Epithelial cell of esophagus (primary cell): ENCODE measurements at places on chromosomes 16 and 17.
A peak's percentile ranks its signal among the peaks of the same experiment; 100 is the strongest.

DNA sequence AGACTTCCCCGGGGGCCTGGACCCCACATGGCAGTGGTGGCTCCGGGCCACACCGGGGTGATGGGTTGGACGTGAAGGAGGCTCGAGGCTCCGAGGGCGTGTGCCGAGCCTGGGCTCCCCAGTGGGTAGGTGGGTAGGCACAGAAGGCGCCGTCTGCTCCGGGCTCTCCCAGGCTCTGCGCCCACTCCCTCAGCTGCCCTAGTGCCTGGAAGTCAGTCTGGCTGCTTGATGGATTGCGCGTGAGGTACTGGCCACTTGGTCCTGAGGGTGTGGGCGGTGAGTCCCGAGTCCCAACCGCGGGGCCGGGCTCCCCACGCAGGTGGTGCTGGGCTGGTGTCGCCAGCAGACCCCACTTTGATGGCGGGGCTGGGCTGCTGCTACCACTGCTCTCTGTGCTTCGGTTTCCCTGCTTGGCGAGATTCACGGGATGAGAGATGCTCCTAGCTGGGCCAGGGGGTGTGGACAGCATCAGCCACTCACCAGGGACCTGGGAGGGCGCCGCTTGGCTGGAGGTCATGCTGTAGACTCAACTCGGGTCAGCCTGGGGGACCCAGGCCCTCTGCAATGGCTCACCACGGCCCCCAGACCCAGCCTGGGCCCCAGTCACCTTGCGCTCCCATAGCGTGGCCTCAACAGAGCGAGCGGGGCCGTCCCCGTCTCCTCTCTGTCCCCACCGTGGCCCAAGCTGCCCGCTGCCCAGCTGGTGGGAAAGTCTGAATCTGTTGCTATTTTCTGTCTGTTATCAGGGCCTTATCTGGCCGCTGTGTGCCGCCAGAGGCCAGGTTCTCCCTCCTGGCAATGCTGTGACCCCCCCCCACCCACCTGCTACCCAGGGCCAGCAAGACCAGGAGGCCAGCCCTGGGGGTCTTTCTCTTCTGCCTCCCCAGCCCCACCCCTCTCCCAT lies 26.1 kb downstream of the ZFPM1 start:
- DNase-seq, result no peak

DNA sequence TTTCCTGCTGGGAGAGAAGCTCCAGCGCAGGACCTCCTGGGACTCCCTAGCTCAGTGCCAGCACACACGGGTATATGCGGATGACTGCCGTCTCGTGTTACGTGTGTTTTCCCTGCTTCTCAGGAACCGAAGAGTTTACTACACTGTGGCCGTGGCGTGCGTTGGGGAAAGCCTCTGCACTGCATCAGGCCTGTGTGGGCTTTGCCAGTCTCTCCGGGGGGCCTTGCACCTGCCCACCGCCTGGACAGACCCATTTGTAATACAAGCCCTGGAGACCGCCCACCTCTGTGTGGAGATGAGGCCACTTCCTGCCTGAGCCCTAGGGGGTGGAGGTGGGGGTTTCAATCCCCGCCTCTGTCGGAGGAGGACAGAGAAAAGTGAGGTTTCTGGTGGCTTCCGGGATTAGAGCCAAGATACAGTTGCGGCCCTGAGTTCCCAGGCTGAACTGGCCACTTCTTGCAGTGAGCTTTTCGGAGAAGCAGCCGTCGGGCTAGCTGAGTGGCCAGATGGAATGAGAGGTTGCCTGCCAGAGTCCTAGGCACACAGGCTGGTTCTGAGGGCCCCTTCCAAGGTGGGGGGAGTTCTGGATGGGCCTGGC lies 43.4 kb upstream of the GSE1 start:
- no peak for DNase-seq

DNA sequence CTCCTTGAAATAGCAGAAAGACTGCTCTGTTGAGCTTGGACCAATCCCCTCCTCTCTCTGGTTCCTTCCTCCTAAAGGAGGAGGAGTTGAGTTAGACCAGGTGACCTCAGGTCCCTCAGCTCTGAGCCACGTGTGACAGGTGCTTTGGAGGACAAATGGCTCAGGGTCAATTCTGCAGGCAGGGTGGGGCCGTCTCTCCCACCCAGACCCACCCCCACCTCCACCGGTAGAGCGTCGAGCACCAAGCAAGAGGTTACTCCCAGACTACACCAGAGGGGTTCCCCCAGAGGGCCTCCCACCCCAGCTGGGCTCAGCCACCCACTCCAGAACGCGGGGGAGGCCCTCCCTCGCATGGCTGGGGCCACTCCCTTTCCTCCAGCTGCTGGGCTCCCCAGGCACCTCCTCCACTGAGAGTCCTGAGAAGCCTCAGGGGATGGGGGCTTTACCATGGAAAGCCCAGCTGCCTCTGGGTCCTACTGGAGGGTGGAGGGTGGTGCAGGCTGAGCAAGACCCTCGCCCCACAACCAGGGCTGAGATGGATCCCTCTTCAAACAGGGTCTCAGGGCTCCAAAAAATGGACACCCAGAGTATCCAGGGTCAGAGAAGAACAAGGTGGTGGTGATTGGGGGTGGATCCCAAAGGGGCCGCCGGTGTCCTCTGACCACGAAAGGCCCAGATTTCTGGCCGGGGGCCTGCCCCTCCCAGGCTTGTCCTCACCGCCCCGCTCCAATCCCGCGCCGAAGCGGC lies 7.6 kb downstream of the MYO1C start:
- peak; percentile 49 for DNase-seq

- DNase-seq, result no peak
Observed at GRCh38 chr17:63191610-63192009, 225.6 kb downstream of the TANC2 start.

- DNase-seq, result no peak
Observed at GRCh38 chr17:58326609-58327362, 1.8 kb downstream of the TSPOAP1 start.

GRCh38 chr16:49924078-49924477 lies 68.2 kb upstream of the ZNF423 start:
- DNase-seq, result no peak

DNA sequence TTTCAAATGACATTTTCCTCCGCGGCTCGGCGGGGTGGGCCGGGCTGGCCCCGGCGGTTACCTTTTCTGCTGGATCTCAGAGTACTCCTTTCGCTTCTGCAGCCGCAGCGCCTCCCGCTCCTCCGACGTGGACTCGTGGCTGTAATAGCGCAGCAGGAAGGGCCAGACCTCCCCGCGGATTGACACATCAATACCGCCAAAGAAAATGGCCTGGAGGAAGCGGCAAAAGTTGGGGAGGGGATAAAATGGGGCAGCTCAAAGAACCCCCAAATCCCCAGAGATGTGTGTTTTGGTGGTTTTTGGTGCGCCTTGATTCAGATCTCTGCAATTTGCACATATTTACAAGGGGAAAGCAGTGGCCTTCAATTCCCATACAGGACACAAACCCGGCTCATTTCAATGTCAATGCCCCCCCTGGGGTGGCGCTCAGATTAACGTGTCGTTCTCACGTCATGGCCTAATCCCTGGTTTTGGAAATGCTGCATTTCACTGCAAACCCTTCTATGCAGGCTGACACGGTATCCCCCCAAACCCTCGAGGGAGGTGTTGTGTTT lies 85.9 kb downstream of the TBC1D16 start:
- no peak for DNase-seq

DNA sequence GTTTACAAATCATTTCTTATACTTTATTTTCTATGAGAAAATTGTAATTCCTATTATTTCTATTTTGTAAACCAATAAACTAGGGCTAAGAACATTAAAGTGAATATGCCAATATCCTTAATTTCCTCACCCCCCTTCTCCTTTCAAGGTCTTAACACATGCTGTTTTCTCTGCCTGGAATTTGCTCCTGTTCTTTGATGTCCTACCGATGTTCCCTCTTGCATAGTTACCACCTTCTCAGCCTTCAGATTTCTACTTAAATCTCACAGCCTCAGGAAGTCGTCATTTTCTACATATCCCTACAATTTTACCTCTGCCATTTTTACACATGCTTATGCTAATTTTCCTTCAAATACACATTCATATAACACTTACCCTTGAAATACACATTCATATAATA lies 890.9 kb upstream of the CDH8 start:
- no peak for DNase-seq

DNA sequence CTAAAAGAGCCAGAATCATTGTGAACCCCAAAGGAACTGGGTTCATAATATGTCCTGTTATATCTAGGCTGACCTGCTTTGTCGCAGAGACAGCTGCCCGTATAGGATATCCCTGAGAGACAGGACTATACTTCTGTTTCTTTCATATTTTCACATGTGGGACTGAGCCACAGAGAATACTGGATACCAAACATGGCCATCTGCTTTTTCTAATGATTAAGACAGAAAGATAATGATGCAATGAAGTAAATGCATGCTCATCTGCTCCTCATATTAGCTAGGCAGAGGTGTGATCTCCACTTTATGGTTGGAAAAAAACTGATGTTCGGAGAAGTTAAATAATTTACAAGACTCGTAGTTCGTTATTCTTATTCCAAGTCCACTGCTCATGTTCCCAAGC lies 160.4 kb downstream of the AATF start:
- no peak for DNase-seq

DNA sequence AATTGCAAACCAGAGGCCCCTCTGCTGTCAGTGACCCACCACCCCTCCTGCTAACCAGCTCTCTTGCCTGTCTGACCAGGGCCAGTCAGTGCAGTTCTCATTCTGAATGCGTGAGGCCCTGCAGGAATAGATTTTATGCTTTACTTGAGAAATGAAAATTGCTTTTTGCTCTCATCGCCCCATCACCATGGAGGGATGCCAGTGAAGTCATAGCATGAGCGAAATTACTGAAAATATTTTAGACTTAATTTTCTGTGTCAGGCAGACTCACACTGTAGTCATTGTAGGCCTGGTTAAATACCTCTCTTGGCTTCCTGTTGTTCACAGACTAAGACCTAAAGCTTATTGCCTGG lies 490.5 kb upstream of the CDH5 start:
- no peak for DNase-seq

DNA sequence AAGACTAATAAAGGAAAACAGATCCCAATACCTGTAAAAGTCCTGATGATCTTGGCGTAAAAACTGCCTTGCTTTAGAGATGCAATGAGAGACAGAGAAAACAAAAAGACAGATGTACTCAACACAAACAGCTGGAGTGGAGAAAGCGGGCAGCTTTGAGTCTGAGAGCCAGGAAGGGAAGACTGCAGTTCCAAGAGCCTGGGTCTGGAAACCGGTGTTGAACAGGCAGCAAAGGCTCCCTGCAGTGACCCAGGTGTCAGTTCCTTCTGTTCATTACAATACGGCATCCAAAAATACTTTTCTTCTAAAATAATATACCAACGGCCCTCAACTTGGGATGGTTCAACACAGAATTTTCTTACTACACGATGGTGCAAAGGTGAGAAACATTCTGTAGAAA lies 29.6 kb downstream of the VPS53 start:
- DNase-seq, result no peak

DNA sequence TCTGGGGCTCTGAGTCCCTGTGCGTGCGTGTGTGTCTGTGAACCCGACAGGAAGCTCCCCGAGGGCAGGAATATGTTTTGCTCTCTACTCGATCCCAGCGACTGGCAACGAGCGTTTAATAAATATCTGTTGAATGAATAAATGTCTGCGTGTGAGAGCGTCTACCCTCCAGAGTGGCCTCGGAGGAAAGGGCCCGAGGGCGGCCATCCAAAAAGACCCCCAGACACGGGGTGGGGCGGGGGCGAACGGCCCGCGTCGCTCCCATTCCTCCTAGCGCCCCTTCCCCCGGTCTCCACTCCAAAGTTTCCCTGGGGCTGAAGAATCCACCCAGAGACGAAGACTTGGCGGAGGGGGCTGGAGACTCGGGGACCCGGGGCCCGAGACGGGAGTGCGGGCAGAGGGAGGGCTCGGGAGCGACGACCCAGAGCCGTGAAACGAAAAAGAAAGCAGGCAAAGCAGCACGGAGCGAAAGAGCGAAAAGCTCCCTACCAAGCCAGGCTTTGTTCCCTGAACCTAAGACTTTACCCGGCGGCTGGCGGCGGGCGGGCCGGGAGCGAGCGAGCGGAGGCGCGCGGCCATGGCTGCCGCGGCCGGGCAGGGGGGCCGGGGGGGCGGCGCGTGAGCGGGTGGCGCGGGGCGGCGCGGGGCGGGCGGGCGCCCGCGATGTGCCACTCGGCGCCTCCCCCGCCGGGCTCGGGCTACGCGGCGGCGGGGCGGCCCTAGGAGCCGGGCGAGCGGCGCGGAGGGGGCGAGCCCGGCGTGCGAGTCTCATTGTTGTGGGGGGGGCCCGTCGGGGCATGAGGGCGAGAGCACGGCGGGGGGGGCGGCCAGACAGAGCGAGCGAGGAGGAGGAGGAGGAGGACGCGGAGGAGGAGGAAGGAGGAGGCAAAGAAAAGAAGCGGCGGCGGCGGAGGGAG lies at the start of gene MLLT6:
Gene MLLT6 (plus strand): TSS at position 668 of the 917 bp plus-strand sequence. CDS start 360 bp downstream, outside the sequence.
- peak; percentile 81 for DNase-seq

GRCh38 chr17:34219405-34219804 lies 35.7 kb upstream of the CCL2 start:
- DNase-seq, result no peak

DNA sequence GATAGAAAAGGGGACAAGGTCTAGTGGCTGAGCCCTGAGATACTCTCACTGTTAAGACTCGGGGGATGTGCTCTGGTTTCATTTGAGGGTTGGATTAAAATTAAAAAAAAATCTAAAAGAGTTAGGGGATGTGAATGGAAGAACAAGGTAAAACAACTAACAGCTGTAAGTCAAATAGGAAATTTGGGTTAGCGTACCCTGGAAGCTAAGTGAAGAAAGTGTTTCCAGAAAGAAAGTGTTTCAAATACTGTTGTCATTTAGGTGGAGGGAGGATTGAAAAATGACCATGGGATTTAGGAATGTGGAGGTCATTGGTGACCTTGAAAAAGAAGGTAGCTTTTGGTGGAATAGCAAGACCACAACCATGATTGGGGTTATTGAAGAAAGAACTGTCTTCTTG lies 37.7 kb downstream of the PPM1D start:
- DNase-seq, result no peak

DNA sequence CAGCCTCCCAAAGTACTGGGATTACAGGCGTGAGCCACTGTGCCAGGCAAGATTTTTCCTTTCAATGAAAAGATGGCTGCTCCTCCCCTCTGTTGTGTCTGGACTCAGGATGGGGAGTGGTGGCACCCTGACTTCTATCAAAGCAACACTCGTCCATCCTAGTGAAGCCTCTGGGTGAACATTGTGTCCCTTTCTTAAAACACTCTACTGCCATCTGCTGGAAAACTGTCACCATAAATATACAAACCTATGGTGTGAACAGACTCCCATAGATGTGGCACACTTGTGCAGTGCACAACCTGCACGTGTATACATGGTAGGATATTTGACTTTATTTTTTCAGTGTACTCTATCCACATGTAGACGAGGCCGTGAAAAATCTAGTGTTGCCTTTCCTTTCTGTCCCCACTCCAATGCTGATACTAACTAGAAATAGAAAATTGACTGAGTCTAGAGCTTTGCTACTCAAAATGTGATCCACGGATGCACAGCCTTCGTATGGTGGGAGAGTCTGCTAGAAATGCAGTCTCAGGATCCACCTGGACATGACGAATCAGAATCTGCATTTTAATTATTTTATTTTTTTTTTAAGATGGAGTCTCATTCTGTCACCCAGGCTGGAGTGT lies 55.9 kb upstream of the PLCG2 start:
- DNase-seq, result peak; percentile 87

DNA sequence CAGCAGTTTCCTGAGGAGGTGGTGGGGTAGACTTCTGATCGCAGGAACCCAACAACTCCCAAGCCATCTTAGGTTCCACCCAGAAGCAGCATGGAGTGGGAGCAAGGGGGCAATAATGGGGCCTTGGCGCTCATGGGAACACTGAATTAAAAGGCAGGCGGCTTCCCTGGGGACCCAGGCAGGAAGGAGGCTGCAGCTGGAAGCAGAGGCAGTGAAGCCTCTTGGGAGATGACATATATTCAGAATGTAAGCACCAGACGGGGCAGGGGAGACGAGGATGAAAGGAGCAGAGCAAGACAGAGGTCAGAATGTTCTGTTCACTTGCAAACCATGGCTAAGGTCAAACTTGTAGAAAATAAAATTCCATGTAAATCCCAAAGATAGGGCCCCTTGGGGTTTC lies 2.9 kb downstream of the HIGD1B start:
- DNase-seq, result no peak
